ENCODE measurements at places on chromosomes 12 and 14.

DNA sequence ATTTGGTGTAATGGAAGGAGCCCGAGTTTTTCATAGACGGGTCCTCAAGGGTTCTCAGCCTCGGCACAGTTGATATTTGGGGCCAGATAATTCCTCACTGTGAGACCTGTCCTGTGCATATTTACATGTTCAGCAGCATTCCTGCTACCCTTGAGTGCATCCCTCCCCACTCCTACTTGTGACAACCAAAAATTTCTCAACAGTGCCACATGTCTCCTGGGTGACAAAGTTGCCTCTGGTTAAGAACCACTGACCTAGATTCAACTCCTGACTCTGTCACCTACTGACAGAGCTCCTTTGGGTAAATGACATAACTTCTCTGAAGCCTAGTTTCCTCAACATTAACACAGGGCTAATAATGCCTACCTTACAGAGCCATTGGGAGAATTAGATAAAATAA is 60.4 kb downstream of the TTC9 start:
- no peak for DNase-seq

- no peak for DNase-seq
Measured at GRCh38 chr14:88321692-88322503, 1.2 kb downstream of the KCNK10 start.

- DNase-seq: no peak
Measured at GRCh38 chr12:81597928-81598604, 161.1 kb downstream of the PPFIA2 start.

DNA sequence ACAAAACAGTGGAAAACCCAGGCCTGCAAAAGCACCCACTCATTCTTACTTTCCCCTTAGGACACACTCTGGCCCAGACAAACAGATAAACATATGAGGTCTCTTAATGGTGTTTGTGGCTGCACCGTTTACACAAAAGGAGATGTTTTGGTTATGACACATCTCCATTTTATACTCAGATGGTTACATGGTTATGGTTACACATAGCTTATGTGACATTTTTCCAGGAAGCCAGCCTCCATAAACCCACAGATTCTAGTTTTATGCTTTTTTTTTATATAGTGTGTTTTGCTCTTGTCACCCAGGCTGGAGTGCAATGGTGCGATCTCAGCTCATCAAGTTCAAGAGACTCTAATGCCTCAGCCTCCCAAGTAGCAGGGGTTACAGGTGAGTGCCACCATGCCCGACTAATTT is 3.5 kb upstream of the KLRD1 start:
- no peak for DNase-seq

DNA sequence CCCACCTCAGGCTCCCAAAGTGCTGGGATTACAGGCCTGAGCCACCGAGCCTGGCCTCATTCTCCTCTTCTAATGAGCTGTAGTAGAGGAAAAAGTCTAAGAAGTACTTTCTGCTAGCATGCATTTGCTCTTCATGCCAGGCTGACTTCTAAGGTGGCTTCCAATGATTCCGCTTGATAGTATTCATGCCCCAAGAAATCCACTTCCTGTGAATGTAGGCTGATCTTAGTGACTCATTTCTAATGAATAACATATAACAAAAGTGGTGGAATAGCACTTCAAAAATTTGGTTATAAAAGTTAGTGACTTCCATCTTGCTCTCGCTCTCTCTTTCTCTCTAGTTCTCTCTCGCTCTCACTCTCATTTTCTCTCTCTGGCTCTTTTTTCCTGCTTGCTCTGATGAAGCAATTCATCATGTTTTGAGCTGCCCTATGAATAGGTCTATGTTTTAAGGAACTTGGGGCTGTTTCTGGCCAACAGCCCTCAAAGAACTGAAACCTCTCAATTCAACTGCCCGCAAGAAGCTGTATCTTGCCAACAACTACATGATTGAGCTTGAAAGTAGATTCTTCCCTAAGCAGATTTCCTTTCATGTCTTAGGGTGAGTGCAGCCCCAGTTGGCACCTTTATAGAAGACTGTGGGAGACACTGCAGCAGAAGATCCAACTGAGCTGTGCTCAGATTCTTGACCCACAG is 282.9 kb downstream of the RMST start:
- DNase-seq: no peak
